ENCODE measurements at places on chromosomes 16 and 17. TPM values are rescaled to one million over a fixed set of nuclear protein-coding genes. Genes with fewer than 3 reads are reported as not detected.

Gene SLC16A11
- 0.37 TPM for total RNA-seq

Gene HASPIN
- total RNA-seq, result 23.0 TPM

Gene PIPOX
- total RNA-seq, result 2.8 TPM

Gene DHODH
- total RNA-seq, result 27.1 TPM

Gene PRDM7
- not detected for total RNA-seq

All from activated T-helper 2 cell treated with anti-CD3 and anti-CD28 coated beads, Interferon-gamma antibody, Interleukin-2, Interleukin-4, amounts not matched to agents 10 μg/mL and 5 μg/mL and 100 μg/mL, durations not matched to agents 14 hours and 24 hours and 36 hours (primary cell).